Prostate gland (tissue), 2 donors: ENCODE measurements at places on chromosomes 6 and 20. TPM values are rescaled to one million over a fixed set of nuclear protein-coding genes. Genes with fewer than 3 reads are reported as not detected.

GRCh38 chr20:25243416-25243979 lies 4.4 kb upstream of the PYGB start:
- H3K4me3 ChIP-seq = no peak overlapping the region
- no peaks in the 10 kb centered on the region for H3K27me3 ChIP-seq
- peaks cover 6% of the 10 kb centered on the region for H3K4me1 ChIP-seq
- no peak overlapping the region for H3K27ac ChIP-seq

DNA sequence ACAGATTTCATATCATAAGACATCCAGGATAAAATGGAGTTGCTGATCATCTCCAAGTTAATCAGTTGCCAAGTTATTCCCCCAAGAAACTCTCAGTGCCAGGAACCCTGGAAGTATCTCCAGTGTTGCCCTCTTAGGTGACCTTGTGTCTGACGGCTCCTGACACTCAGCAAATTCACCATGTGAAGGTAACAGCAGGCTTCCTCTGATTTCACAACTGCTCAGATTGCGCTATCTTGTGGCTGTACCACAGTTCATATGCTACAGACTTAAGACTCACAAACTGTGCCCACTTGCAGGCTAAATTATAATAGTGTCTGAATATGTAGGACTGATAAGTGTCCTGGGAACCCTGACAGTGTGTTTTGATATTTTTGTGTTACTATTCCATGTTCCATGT lies 186.6 kb upstream of the OPRM1 start:
- H3K27me3 ChIP-seq = no peaks in the 10 kb centered on the region
- H3K4me3 ChIP-seq = no peak overlapping the region
- no peak for DNase-seq
- H3K36me3 ChIP-seq = no peaks in the 10 kb centered on the region
- H3K27ac ChIP-seq = no peak overlapping the region
- H3K4me1 ChIP-seq = no peaks in the 10 kb centered on the region

Gene YTHDF1
- 28.8 TPM for total RNA-seq

Gene KIAA1755
- 5.0 TPM for total RNA-seq

Gene SLC17A3
- not detected for total RNA-seq
